ENCODE measurements at places on chromosomes 4 and X. TPM values are rescaled to one million over a fixed set of nuclear protein-coding genes. Genes with fewer than 3 reads are reported as not detected.

HSPA4L gene
- 10.7 TPM for total RNA-seq

APEX2 gene
- total RNA-seq: 8.8 TPM

DNA sequence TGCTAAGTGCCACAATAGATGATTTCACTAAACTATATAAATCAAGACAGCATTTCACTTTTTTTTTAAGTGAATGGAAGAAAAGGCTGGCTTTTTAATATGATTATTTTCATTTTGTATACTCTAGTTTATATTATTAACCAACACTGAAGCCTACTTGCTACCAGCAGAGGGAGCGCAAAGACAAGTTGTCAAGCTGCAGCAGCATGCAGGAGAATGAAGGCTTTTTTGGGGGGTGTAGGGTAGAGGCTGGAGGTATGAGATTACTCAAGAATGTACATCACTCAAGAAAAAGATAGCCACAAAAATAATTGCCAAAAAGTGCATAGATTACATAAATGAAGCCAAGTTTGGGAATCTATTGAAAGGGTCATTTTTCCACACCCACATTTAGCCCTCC lies 519.5 kb downstream of the FGF13 start:
- DNase-seq: peak; percentile 13

- DNase-seq: no peak
Measured at GRCh38 chrX:30005813-30006212, 209.6 kb upstream of the MAGEB2 start.

DNA sequence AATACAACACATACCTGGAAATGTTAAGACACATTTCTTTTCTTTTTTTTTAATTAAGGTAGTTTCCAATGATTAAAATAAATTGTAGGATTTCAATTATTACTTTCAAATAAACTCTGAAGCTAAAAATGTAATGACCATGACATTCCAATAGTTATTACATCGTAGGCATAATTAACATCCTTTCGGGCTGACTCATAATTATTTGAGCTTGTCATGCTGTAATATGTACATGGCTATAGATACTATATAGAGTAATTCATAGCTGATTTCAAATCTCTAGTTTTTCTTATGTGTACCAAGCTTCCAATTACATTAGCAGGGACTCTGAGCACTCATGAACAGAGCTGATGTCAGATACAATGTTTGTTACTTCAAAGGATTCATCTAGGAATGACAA lies 125.7 kb upstream of the GABRG1 start:
- DNase-seq: no peak
